Cortex of kidney (tissue), 1 donor: ENCODE measurements at places on chromosomes 6 and 20.

- DNase-seq = no peak
Observed at GRCh38 chr6:79028641-79029314, 49.3 kb downstream of the PHIP start.

DNA sequence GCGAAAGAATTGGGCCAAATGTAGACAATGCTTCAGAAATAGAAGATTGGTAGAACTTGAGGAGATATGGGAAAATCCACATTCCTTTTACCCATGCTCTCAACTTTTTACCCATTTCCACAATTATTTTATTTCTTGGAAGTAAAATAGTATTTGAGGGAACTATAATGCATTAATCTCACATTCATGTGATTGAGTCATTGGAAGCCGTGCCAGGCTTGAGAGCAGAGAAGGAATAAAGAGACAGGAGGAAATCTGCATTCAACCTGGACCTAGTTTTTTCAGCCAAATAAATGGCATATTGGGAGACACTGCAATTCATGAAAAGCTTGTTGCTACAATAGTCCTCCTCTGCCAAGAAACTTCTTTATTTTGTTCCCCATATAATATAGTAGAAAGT lies 2.8 kb upstream of the NUP153 start:
- no peak for DNase-seq

DNA sequence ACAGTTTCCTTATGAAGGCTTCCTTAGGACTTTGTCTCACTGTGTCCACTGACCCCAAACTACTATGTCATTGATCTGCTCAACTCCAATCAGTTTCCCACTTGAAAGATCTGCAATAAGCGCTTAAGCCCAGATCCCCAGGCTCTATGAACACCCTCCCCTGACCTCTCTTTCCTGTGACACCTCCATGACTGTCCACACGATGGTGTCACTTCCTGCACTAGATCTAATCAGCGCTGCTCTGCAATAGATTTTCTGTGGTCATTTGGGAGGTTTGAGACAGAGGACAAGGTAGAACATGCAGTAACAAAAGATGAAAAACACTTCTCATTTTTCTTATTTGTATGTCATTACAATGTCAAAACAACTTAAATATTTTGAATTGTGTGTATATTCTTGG lies 304.6 kb upstream of the AGPAT4 start:
- DNase-seq = no peak

- no peak for DNase-seq
Observed at GRCh38 chr20:61524951-61525666, 273.0 kb downstream of the CDH4 start.

- no peak for DNase-seq
Observed at GRCh38 chr20:48187851-48188250, 402.6 kb upstream of the SULF2 start.

GRCh38 chr20:54244113-54244512 lies 36.2 kb downstream of the PFDN4 start:
- DNase-seq = no peak

- no peak for DNase-seq
Observed at GRCh38 chr20:11814267-11814666, 103.4 kb upstream of the BTBD3 start.

DNA sequence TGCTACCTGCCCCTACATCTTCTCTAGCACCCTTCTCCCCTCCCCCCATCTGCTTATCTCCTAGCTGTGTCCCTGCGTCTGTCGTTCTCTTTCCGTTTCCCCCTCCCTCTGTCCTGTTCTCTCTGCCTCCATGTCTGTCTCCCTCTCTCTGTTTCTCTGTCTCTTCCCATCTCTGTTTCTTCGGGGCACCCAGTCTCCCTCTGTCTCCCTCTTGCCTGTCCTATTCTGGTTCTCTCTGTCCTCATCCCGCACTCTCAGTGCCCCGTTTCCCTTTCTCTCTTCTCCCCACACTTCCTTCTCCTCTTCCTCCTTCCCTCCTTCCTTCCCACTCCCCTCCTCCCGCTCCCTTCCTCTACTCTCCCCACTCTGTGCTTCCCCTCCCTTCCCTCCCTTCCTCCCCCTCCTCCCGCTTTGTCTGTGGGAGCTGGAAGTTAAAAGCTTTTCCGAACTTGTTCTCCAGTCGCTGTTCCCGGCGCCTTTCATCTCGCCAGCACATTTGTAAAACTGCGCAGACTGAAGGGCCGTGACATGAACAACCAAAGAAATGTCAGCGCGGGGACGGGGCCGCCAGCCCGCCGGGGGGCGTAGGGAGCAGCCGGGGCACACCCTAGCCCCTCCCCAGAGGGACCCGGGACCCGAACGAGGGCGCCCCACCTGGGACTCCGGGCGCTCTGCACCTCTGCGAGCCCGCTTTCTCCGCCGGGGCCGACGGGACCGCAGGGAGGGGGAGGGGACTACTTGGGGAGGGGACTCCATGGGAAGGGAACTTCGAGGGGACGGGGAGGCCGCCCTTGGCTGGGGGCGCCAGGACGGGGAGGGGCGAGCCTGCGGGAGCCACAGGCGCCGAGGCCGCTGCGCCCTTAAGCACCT lies 4.0 kb upstream of the CDH22 start:
- no peak for DNase-seq

DNA sequence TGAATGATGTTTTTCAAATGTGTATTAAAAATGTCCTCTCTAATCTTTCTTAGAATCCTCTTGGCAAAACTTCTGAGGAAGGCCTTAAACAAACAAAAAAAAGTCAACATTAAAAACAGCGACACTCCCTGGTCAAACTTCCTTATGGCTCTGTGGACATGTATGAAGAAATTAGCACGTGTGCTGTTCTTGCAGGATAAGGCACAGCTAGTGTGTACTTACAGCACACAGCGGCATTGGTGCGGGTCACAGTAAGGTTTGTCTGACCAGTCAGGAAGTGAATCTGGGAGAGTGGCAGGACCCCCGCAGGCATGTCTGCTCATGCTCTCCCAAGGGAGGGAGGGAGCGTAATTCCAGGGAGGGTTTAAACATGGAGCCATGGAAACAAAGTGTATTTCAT lies 38.8 kb downstream of the SLC22A1 start:
- no peak for DNase-seq
